Naive thymus-derived CD8-positive, alpha-beta T cell (primary cell): ENCODE measurements at places on chromosomes 5 and 9. TPM values are rescaled to one million over a fixed set of nuclear protein-coding genes. Genes with fewer than 3 reads are reported as not detected.

GRCh38 chr9:83317244-83317643, 221.0 kb downstream of the FRMD3 start:
- no peaks in the 10 kb centered on the region for H3K36me3 ChIP-seq
- no peak overlapping the region for H3K4me3 ChIP-seq
- no peaks in the 10 kb centered on the region for H3K4me1 ChIP-seq
- no peak for DNase-seq
- no peak overlapping the region for H3K27ac ChIP-seq

ABO gene
- not detected for polyA plus RNA-seq

DAPK1 gene
- polyA plus RNA-seq = not detected

DNA sequence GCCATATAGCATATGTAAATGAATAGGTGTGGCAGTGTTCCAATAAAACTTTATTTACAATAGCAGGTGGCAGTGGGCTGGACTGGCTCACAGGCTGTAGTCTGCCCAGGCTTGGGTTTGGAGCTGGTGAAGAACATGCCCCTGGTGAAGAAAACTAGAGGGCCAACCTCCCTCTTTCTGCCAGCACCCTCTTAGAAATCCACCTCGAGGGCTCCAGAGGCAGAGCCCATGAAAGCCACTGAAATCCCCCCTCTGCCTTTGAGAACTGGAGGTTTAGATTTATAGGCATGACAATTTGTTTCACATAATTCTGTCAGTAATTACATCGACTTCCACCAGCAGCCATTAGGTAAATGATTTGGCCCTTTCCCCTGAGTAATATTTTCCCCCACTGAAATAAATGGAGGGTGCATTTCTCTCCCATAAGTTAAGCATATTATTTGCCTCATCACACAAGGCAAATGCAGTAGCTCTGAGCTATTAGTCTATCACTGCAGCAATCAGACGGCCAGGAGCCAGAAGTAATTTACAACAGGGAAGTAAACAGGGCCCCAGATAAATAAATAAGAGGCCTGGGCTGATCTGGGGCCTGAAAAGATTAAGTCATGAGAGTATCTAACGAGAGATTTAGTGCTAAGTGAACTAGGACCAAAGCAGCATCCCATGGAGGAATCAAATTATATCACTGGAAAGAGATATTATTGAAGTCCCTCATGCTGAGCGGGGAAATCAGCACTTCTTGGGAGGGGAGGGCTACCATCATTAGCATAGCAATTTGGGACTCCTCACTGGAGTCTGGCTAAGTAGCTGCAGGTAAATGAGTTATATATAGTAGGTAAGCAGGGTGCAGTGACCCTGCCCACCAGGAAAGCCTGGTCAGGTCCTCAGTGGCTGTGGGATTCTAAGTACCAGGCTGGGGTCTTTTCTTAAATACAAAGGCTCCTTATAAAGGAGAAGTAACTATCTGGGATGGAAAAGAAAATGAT, 123.9 kb downstream of the SLIT3 start:
- DNase-seq = no peak
- no peak overlapping the region for H3K4me3 ChIP-seq
- no peaks in the 10 kb centered on the region for H3K36me3 ChIP-seq
- no peaks in the 10 kb centered on the region for H3K27me3 ChIP-seq
- H3K27ac ChIP-seq = no peak overlapping the region

DNA sequence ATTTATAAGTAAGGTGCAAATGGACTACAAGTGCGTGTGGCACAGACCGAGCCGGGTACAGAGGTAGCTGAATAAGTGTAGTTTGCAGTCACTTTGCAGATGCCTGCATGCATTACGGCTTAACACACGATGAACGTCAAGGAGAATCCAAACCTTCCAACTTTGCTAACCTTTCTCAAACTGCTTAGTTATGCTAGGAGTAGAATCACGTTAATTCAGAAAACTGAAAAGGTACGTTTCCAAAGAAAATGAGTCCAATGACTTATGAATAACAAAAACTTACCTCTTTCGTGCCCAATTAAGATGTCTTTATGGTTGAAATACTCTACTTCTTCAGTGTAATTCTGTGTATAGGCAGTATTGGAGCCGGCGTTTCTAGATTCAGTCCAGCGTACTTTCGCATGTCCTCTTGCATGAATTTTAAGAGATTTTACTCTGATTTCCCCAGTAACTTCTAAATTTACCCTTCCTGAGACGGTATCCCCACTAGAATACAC, 539 bp downstream of the ARRDC3 start:
- H3K27ac ChIP-seq = peak overlapping the region; percentile 99
- peak overlapping the region; percentile 96 for H3K4me3 ChIP-seq
- DNase-seq = no peak

ZDHHC11B gene
- polyA plus RNA-seq = not detected

- H3K27ac ChIP-seq = no peak overlapping the region
- H3K36me3 ChIP-seq = no peaks in the 10 kb centered on the region
- no peak overlapping the region for H3K4me3 ChIP-seq
- no peaks in the 10 kb centered on the region for H3K27me3 ChIP-seq
- no peak for DNase-seq
- no peaks in the 10 kb centered on the region for H3K4me1 ChIP-seq
These were observed 9.4 kb upstream of the SLC6A7 start for GRCh38 chr5:150180241-150181026.

GRCh38 chr9:128051932-128052709, 15.0 kb downstream of the NAIF1 start:
- no peak overlapping the region for H3K4me3 ChIP-seq
- no peaks in the 10 kb centered on the region for H3K27me3 ChIP-seq
- H3K27ac ChIP-seq = no peak overlapping the region
- H3K36me3 ChIP-seq = no peaks in the 10 kb centered on the region

- peaks cover 75% of the 10 kb centered on the region for H3K4me1 ChIP-seq
- no peaks in the 10 kb centered on the region for H3K27me3 ChIP-seq
- H3K36me3 ChIP-seq = peaks cover 23% of the 10 kb centered on the region
- no peak for DNase-seq
- peak overlapping the region; percentile 2 for H3K27ac ChIP-seq
- no peak overlapping the region for H3K4me3 ChIP-seq
These were observed 55.2 kb downstream of the ERBIN start for GRCh38 chr5:65981548-65981947.

TBC1D9B gene
- 11.0 TPM for polyA plus RNA-seq

DNA sequence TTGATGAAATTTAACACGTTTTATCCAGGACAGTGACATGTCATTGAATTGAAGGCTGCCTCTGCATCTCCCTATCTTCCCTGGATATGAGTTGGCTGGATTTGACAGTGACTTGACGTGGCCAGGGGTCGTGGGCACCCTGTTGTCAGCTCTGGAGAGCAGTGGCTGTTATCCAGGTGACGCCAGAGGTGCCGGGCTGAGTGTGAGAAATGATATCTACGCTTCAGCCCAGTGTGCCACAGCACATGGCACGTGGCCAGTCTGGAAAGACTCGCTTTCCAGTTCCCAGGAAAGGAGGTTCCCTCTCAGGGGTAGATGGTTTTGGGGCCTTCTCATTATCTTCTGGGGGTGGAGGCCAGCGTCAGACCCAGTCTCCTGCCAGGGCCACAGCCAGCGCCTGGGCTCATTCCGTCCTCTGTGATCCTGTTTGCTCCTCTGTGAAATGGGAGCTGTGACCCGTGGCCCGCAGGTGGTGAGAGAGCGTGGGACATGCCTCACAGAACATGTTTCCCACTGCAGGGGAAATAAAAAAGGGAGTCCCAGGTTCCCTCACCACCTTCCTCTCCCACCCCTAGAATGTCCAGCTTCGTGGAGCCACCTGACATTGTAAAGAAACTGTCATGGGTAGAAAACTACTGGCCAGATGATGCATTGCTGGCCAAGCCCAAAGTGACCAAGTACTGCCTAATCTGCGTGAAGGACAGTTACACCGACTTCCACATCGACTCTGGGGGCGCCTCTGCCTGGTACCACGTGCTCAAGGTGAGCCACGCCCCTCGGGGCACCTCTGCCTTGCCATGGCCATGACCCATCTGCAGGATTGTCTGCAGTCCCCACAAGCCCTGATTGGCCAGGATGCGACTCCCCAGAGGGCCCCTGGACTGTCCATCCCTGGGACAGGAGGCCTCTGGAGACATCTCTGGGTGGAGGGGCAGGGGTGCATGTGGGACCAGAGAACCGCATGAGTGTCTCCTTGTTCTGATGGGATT, 76.5 kb downstream of the PHF2 start:
- no peak overlapping the region for H3K27ac ChIP-seq
- DNase-seq = no peak
- H3K27me3 ChIP-seq = no peaks in the 10 kb centered on the region
- peaks cover 38% of the 10 kb centered on the region for H3K36me3 ChIP-seq
- no peak overlapping the region for H3K4me3 ChIP-seq
- H3K4me1 ChIP-seq = no peaks in the 10 kb centered on the region

- H3K27me3 ChIP-seq = no peaks in the 10 kb centered on the region
- H3K4me3 ChIP-seq = peak overlapping the region; percentile 80
- H3K36me3 ChIP-seq = no peaks in the 10 kb centered on the region
- peak overlapping the region; percentile 89 for H3K27ac ChIP-seq
These were observed 69.0 kb upstream of the FAM169A start for GRCh38 chr5:74934949-74935751.
